ENCODE measurements at places on chromosomes 6 and 20.

DNA sequence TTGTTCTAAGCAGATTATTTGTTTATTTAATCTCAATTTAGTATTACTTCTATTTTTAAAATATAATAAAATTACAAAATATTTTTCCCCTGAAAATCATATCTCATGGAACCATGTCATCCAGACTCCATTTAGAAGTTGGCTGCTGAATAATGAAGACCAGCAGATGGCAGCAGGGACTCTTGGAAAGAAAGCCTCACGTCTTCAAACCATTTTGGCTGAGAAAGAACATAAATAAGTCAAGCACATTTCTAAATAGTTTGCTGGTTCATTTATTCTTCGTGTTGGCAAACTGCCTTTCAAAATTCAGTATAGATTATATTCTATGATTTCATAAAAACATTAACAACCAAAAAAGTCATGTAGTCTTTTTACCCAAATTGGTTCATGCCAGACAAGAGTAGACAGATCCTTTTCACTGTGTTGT lies 71.7 kb downstream of the RCAN2 start:
- DNase-seq: no peak

GRCh38 chr6:98828211-98828788 lies 6.1 kb upstream of the POU3F2 start:
- no peak for DNase-seq

DNA sequence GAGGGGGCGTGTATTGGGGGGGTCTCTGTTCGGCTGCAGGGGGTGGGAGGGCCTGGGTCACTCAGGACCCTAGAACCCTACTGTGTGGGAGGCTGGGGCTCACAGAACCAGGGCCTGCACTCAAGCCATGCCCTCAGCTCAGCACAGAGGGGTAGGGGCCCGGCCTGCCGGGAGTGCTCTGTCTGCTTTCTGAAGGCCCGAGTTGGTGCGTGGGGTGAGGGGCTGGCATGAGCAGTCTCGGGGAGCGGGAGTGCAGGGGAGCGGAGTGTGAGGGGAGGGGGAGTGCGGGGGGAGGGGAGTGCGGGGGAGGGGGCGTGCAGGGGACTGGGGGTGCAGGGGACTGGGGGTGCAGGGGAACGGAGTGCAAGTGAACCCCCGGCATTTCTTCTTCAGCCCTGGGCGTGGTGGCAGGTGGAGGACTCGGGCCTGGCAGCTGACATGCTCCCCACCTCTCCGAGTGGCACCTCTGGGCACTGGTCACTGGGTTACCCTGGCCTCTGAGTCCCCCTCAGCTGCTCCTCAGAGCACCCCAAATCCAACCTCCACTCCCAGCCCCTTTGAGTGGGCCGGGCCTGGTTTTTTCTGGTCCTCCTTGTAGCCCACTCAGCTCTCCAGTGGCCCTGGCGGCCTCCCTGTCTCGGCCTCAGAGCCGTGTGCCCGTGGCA lies 1.0 kb downstream of the COL20A1 start:
- DNase-seq: no peak

DNA sequence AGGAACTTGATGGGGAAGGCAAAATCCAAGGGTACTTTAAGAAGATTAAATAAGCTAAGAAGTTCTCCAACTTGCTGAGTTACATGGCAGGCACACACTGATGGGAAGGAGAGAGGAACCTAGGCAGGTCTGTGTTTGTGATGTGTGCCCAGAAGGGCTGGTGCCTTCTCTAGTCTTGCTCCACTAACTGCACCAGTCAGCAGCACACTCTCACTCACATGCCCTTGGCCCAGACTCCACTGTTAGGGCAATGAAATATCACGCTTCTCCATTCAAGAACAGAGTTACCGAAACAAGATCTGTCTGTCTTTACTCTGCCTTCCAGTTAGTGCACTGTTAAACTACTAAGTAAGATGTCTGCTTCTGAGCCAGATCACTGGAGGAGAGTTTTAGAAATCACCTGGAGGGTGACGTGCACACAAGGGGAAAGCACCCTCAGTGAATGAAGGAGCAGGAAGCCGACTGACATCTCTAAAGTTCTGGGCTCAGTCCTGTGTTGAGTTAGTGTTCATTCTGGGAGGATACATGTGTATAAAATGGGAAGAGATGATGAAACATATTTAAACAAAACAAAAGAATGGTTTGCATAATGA lies 251.1 kb downstream of the FOXC1 start:
- no peak for DNase-seq

DNA sequence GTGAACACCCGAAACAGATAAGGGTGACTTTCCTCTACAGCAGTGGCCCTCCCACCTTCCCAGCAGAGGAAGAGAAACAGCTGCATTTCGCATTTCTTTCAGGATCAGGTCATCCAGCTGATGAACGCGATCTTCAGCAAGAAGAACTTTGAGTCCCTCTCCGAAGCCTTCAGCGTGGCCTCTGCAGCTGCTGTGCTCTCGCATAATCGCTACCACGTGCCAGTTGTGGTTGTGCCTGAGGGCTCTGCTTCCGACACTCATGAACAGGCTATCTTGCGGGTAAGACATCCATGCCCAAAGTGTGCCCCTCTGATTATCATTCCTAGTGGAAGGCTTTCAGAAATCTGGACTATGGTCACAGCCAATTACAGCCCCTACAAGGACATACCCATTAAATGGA lies 27.8 kb upstream of the MROH8 start:
- DNase-seq: no peak

DNA sequence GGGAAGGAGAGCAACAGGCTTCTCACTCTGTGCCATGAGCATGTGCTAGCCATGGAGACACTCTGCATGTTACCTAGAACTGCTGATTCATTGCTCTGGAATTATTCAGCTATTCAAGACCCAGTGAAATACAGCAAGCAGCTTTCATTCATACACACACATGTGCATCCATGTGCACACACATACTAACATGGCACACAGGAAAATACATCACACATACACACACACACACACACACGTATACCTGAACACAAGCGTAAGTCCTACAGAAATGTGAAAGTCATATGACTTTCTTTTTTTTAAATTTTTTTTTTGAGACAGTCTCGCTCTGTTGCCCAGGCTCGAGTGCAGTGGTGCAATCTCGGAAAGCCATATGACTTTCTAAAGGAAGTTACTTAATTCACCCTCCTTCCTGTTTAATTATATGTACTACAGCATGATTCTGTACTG lies 108.2 kb upstream of the NFATC2 start:
- no peak for DNase-seq

Measured in stimulated activated CD4-positive, alpha-beta T cell treated with anti-CD3 and anti-CD28 coated beads, Interleukin-1b, Interleukin-23, amount 100 ng/mL, for 1 hour (primary cell).